ENCODE measurements at places on chromosomes 7 and 10.

- DNase-seq, result no peak
Measured at GRCh38 chr7:88401009-88401623, 94.4 kb upstream of the STEAP4 start.

- DNase-seq, result no peak
Measured at GRCh38 chr7:155303039-155303593, 5.4 kb downstream of the INSIG1 start.

- no peak for DNase-seq
Measured at GRCh38 chr7:96303686-96304443, 18.0 kb downstream of the SLC25A13 start.

GRCh38 chr10:987620-987869, 689 bp upstream of the GTPBP4 start:
- no peak for DNase-seq

DNA sequence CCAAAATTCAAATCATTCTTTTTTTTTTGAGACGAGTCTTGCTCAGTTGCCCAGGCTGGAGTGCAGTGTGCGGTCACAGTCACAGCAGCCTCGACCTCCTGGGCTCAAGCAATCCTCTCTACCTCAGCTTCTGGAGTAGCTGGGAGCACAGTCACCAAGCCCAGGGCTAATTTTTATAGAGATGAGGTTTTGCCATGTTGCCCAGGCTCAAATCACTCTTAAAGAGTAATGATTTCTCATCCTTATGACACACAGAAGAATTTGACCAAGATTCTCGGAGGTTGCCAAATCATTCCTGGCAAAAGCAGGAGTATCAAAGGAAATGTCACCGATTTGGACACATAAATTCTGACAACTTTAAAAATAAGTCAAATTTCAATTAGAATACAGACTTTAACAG, 39.1 kb downstream of the SIRT1 start:
- no peak for DNase-seq

DNA sequence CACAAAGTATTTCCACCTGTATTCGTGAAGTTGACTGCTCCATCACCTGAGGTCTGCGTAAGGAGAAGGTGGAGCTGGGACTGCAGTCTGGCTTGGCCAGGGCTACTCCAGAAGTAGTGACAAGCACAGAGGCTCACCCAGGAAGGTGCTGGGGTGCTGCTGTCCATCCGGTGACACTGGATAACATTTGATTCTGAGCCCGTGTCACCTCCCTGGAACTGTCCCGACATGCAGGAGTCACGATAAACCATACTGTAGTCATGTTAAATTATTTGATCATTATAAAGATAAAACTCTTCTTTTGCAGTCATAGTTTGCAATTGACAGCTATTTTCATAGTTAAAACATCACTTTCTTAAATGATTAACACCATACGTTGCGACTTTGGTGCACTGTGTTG, 28.7 kb upstream of the GALNTL5 start:
- no peak for DNase-seq
